ENCODE measurements at places on chromosomes 4 and X.

DNA sequence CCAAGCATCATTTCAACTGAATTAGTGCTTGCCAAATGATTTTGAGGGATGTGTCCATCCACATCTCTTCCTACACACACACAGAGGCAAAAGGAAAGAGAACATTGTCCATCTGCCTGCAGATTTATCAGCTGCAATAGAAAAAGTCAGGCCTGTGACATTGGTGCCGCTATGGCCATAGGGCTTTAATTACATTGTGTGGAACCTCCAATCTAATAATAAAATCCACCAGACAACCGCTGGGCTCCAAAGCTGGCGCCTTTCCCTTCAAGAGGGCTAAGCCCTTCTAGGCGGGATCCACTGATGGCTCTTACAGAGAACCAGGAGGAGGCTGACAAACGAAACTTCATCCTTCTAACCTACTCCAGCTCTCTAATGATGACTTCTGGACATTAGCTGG lies 60.6 kb downstream of the PHOX2B start:
- DNase-seq = no peak

- no peak for DNase-seq
Measured at GRCh38 chrX:39678914-39679313, 418.8 kb downstream of the BCOR start.

DNA sequence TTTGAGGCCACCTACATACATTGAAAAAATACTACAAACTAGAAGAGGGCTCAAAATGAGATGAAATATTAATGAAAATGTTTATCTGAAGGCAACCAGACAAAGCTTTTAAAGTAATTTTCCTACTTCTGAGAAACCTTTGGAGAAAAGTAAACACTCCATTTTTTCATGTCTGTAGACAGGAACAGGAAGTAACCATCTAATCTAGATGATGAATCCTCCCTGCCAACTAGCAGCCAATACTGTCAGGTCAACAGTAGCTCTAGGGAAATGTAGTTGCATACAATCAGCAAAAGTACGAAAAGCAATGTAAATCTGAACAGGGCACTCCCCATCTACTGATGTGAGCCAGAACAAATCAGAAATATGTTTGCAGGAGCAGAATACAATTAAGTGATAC lies 49.0 kb downstream of the AMMECR1 start:
- DNase-seq = no peak

GRCh38 chr4:158462611-158463010 lies 59.1 kb upstream of the RXFP1 start:
- DNase-seq = no peak

GRCh38 chrX:111881715-111882114 lies 5.7 kb downstream of the TRPC5OS start:
- no peak for DNase-seq

DNA sequence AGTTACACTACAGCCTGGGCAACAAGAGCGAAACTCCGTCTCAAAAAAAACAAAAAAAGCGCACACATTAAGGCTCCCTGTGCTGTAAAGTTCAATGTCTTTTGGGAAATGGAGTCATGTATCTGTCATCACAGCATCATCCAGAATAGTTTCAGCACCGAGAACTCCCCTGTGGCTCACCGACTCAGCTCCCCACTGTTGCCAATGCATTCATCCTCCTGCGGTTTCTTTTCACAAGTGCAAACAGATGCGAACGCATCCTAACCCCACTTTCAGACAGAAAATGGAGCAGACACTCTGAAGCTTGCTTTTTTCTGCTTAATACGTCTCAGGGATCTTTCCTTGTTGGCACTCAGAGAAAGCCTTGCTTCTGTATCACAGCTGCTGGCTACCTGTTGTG lies 13.8 kb upstream of the SH3TC1 start:
- no peak for DNase-seq

DNA sequence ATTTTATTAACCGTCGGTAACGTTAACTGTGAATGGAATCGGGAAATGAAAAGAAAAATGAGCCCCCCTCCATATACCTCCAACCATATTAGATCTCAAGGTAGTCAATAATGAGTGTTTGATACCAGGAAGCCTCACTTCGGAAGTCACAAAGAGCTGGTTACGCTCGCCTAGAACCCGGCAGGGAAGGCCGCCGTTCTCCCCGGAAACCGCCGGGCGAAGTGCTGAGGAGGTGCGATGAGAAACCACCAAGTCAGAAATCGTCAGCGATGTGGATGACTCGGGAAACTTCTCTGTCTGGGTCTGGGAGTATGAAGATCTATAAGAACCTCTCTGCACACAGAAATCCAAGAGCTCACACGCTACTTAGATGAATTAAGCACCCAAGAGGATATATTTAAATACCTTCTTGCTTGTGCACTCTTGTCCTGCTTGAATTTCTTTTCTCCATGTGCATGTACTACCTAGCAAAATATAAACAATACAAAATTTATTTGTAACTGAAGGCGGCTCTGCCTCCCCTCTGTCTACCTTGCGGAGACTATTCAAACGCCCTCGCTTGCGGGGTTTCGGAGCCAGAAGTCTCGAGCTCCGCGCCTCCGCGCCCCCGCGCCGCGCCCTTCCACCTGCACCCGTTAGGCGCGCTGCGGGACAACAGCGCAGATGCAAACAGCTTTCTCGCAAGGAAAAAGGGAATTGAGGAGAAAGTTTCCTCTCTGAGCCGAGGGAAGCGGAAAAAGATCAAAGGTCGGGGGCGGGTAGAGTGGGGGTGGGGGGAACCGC lies 17.8 kb downstream of the NKX6-1 start:
- DNase-seq = no peak

- DNase-seq = no peak
Measured at GRCh38 chr4:7103607-7104365, 35.9 kb upstream of the GRPEL1 start.

- DNase-seq = no peak
Measured at GRCh38 chr4:123121241-123121907, 199.0 kb upstream of the NUDT6 start.

DNA sequence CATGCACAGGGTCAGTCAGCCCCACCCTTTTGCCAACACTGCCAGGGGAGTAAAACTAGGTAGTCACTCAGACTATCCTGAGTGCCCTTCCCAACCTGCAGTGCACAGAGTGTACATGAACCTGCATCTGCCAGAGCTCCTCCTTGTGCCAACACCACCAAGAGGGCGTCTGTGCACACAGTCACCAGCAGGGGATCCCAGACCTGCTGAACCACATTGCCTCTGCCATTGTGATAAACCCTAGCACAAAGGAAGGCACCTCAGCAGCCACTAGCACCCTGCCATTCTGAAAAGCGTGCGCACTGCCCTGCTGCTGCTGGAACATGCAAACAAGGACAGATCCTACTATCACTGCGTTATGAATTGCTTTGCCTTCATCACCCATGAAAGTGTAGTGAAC lies 247.8 kb upstream of the POU3F4 start:
- DNase-seq = no peak

- no peak for DNase-seq
Measured at GRCh38 chrX:26889574-26889973, 573.6 kb downstream of the PPP4R3C start.

DNA sequence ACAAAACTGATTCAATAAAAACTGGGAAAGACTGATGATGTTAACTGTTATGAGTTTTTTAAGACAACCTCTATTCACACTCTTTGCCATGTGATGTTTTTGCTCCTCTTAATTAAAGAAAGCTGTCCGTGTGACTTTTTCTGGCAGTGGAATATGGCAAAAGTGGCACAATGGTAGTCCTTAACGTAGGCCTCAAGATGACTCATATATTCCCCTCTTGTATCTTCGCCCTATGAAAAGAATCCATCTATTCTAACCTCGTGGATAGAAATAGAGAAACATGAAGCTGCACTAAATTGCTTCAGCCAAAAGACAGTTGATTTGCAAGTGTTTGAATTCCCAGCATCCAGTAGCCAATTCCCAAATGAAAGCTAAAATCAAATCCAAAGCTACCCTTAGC lies 603.8 kb upstream of the PCDH7 start:
- DNase-seq = no peak

DNA sequence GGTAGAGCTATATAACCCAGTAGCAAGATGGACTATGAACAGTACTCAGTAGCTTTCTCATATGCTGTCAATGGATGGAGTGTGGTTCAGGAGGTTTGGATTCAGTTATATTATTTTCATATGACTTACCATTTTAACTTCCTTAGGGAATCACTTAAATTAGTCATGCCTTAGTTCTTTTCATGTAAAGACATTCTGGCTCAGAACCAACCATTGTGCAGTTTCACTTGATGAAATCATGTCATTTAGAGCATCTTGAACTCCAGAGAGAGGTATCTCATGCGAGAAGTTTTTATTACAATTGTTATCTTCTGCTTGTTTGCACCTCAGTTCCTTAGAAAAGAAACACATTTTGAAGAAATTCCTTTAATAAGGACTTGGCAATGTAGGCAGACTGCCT lies 55.8 kb downstream of the IL1RAPL2 start:
- DNase-seq = no peak

GRCh38 chr4:38985410-38986100 lies 46.7 kb downstream of the TMEM156 start:
- DNase-seq = no peak

DNA sequence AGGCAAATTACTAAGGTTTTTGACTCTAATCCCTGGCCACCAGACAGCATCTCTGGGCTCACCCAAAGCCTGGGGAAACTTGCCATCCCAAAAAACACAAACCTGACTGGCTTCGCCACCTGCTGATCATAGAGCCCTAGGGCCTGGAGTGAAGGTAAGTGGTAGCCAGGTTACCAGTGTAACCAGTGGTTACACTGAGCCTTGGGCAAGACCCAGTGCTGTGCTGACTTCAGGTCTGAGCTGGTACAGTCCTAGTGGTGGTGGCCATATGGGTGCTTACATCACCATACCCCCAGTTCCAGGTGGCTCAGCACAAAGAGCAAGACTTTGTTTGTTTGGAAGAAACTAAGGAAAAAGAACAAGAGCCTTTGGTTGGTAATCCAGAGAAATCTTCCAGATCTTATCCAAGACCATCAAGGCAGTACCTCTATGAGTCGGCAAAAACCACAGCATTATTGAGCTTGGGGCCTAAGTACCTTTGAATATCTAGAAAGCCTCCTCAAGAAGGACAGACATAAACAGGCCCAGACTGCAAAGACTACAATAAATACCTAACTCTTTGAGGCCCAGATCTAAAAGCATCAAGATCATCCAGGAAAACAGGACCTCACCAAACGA lies 13.7 kb downstream of the MED14 start:
- no peak for DNase-seq

Data from stimulated activated CD8-positive, alpha-beta memory T cell treated with anti-CD3 and anti-CD28 coated beads, Interleukin-4, amount 100 ng/mL, for 1 hour (primary cell).